Activated naive CD4-positive, alpha-beta T cell treated with anti-CD3 and anti-CD28 coated beads for 36 hours (primary cell): ENCODE measurements at places on chromosomes 6 and 20. TPM values are rescaled to one million over a fixed set of nuclear protein-coding genes. Genes with fewer than 3 reads are reported as not detected.
A peak's percentile ranks its signal among the peaks of the same experiment; 100 is the strongest.

- H3K27me3 ChIP-seq: peaks cover 26% of the 10 kb centered on the region
- H3K4me3 ChIP-seq: no peak overlapping the region
- H3K36me3 ChIP-seq: no peaks in the 10 kb centered on the region
- no peaks in the 10 kb centered on the region for H3K4me1 ChIP-seq
- DNase-seq: no peak
Measured at GRCh38 chr6:152696522-152696921, 1.2 kb upstream of the MYCT1 start.

- no peak overlapping the region for H3K4me3 ChIP-seq
- no peaks in the 10 kb centered on the region for H3K4me1 ChIP-seq
- DNase-seq: no peak
- H3K27me3 ChIP-seq: no peaks in the 10 kb centered on the region
- no peak overlapping the region for H3K27ac ChIP-seq
Measured at GRCh38 chr6:102736941-102737368, 1343.4 kb downstream of the GRIK2 start.

GRCh38 chr6:148967011-148967520 lies 220.2 kb downstream of the UST start:
- H3K27me3 ChIP-seq: peaks cover 7% of the 10 kb centered on the region
- H3K4me1 ChIP-seq: no peaks in the 10 kb centered on the region
- DNase-seq: no peak
- no peak overlapping the region for H3K4me3 ChIP-seq
- H3K36me3 ChIP-seq: no peaks in the 10 kb centered on the region
- no peak overlapping the region for H3K27ac ChIP-seq

GRCh38 chr6:15770347-15771143 lies 107.7 kb upstream of the DTNBP1 start:
- DNase-seq: peak; percentile 24
- H3K27ac ChIP-seq: peak overlapping the region; percentile 26
- H3K36me3 ChIP-seq: no peaks in the 10 kb centered on the region
- peaks cover 5% of the 10 kb centered on the region for H3K27me3 ChIP-seq
- H3K4me3 ChIP-seq: no peak overlapping the region

DNA sequence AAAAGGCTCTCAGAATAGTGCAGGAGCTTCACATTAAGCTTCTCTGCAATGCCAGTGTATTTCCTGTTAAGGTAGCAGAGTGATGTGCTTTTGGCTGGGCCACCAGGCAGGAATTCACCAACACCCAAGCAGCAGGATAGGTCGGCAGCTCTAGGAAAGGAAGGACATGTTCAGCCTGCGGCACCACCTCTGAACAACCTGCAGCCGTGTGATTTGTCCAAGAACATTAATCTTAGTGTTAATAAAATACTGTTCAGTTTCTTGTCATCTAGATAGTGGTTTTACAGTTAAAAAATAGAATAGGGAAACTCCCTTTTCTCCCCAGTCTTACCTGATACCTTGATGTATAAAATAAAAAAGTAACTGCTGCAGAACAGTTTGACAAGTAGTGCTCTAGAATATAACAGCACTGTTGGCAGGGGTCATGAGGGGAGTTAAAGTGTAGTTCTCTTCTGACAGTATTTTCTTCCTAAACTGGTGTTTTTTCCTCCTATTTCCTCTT lies 18.8 kb downstream of the ZNF292 start:
- H3K27ac ChIP-seq: peak overlapping the region; percentile 30
- peak overlapping the region; percentile 13 for H3K4me3 ChIP-seq

The RCAN2 gene
- 0.43 TPM for total RNA-seq

The KHDC1L gene
- not detected for total RNA-seq

The TREML4 gene
- not detected for total RNA-seq

The PHACTR3 gene
- total RNA-seq: not detected

The RSPO3 gene
- total RNA-seq: not detected
